ENCODE measurements at places on chromosomes 3 and 15. TPM values are rescaled to one million over a fixed set of nuclear protein-coding genes. Genes with fewer than 3 reads are reported as not detected.

The ACSBG1 gene
- 0.73 TPM for total RNA-seq

The CLRN1 gene
- total RNA-seq: not detected

GRCh38 chr15:78266229-78266628 is 1.9 kb downstream of the DNAJA4 start:
- H3K36me3 ChIP-seq: no peaks in the 10 kb centered on the region
- H3K27ac ChIP-seq: no peak overlapping the region
- no peak overlapping the region for H3K4me3 ChIP-seq
- no peaks in the 10 kb centered on the region for H3K4me1 ChIP-seq
- H3K27me3 ChIP-seq: peaks cover 8% of the 10 kb centered on the region
- DNase-seq: no peak

DNA sequence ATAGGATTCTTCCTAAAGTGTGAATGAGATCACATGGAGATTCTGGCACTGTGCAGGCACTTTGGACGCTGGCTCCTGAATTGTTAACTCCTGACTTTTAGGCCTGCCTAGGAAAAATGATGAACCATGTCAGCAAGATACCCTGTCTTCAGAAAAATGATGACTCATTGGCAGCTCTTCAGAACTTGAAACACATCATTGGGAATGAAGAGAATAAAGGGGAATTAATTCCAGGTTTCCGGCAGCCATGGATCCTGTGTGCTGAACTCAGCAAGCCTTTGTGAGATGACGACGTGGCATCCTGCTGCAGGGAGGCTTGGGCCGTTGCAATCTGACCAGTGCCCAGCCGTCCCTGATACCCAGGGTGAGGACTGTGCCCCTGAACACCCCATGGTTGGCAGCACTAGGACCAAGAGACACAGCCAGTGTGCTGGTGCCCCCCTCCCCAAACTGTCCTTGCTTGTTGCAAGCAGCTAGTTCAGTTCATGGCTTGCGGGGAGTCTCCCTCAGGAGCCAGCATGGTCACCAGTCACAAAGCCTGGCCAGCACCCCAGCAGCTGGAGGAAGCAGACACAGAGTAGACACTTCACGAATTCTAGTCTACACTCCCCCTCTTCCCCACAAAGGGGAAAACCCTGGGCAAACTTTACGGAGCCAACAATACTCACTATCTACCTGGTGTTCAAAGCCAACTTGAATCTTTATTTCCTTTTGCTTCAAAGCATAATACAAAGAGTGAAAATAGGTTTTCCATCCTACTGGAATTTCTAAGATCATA is 7.8 kb upstream of the LIPC start:
- peaks cover 13% of the 10 kb centered on the region for H3K4me1 ChIP-seq
- H3K27me3 ChIP-seq: no peaks in the 10 kb centered on the region
- H3K36me3 ChIP-seq: no peaks in the 10 kb centered on the region
